ENCODE measurements at places on chromosomes 7 and 10.

DNA sequence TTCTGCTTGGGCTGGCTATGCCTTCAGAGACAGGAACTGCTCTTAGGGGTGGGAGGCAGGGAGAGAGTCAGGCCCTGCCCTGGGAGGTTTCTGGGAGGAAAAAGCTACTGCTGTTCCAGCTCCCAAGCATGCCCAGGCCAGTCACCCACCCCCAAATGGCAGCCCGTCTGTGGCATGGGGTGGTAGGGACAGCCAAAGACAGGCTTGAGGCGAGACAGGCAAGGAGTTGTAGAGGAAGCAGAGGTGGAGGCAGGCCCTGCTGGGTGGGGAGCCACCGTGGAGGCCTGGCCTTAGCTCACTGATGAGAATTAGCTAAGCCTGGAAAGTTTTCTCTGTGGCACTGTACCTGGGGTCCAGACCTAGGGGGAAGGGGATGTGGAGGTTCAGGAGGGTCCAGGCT, 6.6 kb upstream of the SAMD8 start:
- no peak for DNase-seq

DNA sequence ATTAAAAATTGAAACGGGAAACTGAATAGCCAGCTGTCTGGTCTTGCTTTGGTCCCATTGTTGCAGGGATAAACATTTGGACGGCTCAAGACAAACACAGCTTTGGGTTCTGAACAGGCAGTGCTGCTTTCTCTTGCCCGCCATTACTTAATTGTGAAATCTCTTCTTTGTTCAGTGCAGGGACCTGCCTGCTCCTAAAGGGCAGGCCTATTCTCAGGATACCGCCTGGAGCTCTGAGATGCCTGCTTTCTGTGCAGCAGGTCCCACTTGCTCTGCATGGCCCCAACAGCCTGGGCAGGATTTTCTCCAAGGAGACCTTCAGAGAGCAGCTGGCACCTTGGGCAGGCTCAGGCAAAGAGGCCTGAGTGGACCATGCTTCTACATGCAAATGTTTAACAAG, 237.6 kb downstream of the KCNMA1 start:
- DNase-seq: no peak

DNA sequence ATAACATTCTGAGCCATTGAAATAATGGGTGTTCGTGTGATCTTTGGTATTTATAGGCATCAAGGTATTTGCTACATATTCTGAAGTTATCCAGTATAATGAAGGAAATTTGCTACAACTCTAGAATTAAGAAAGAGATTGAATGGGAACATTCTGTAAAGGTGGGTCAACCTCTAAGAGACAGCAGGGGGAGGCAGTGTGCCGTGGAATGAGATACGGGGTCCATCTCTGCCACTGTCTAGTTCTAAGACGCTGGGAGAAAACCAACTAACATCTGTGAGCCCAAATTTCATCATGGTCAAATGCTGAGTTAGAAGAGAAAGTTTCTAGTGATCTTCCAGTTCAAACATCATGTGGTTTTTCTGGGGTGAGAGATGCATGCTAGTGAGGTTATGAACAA, 368.9 kb downstream of the SORCS1 start:
- no peak for DNase-seq

GRCh38 chr7:1967512-1968396, 265.0 kb downstream of the MAD1L1 start:
- no peak for DNase-seq

DNA sequence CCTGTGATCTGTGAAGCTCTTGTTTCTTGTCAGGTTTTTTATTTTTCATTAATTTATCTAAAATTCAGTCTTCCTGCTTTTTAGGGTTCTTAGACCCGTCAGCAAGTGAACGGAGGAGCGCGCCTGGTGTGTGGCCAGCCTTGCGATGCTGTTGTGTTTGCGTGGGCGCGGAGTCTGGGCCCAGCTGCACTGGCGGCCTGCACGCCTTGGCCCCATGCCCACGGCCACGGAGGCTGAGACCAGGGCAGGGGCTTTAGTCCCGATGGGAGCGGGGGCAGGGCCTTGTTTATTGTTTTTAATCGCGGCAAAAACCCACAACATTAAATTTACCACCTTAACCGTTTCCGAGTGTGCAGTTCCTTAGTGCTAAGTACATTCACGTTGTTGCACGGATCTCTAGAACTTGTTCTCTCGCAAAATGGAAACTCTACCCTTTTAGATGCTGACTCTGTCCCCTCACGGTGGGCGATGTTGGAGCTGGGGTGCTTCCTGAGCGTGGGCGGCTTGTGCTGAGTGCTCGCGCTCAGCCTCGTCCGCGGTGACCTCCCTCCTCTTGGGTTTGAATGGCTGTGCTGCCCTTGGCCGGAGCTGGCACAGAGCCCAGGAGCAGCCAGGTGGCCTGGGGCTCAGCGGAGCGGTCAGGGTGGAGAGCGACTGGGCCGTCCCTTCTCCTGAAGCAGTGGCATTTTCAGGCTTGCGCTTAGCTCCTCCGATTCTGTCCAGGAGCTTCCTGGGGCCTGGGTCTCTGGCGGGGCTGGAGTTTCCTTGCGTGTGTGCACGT, 69.1 kb downstream of the INPP5A start:
- no peak for DNase-seq

DNA sequence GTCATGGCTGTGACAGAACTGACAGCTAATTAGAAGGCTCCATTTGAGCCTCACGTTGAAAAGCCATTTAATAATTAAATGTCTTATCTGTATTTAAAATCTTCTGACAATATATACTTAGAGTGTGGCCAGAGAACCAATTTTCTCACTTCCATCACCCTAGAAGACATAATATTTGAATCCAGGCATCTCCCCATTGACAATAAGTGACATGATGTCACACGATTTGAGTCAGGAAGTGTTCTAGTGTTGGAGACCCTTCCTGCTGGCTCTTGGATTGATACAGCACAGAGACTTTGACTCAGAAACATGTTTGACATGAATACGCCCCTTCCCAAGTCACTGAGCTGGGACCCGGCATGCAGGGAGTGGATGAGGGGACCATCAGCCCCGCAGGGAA, 85.9 kb downstream of the SLIT1 start:
- no peak for DNase-seq

DNA sequence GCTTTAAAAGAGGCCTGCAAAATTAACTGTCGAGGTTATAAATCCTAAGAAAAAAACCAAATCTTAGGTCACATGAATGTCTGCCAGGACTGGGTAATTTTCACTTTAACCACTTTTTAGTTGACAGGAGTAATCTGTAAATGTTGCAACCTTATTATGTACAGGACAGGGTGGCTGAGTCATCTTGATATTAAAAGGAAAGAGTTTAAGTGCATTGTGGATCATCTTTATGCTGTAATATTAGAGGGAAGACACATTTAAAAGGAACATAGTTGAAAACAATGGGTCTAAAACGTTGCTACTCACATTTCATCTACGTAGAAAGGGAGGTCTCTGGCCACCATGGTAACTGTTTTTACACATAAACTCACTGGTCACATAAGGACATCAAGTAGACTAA, 115.5 kb downstream of the LSMEM1 start:
- DNase-seq: no peak

- DNase-seq: no peak
Measured at GRCh38 chr10:78995987-78996791, 72.6 kb upstream of the ZMIZ1 start.

GRCh38 chr7:71526106-71526505, 394.2 kb downstream of the GALNT17 start:
- DNase-seq: no peak

- peak; percentile 7 for DNase-seq
Measured at GRCh38 chr10:5888843-5889623, 660 bp downstream of the ANKRD16 start.

DNA sequence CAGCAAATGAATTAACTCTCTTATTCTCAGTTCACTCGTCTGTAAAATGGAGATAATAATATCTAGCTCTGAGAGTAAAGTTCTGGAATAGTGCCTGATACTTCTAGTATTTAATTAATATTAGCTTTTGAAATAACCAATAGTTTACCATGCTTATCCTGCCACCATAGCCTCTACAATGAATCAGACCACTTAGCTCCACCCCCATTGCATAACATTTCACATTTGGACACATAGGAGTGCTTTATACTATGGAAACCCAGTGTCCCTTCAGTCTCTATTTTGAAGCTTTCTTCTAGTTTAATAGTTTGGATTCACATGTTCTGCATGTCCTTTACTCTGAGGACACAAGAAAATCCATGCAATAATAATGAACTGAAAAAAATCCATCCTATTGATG, 427.3 kb upstream of the C7orf33 start:
- DNase-seq: no peak

GRCh38 chr10:78542521-78542920, 508.9 kb downstream of the RPS24 start:
- DNase-seq: no peak

- DNase-seq: no peak
Measured at GRCh38 chr10:35000936-35001335, 89.2 kb downstream of the CUL2 start.
